BJ (cell line): ENCODE measurements at places on chromosomes 5 and 9.

DNA sequence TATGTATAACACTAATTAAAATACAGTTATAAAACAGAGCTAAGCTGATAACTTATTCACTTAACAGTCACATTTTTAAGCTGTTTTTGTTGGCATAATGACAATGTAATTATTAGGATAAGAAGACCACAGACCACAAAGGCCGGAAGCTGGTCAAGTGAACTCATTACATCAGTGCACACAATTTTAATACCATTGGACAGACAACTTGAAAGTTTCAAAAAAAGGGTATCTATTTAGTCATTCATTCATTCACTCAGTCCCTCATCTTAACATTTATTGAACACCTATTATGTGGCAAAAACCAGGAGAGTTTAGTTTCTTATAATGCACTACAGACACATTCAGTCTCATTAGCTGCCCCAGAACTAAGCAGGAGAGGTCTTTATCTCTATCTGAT lies 11.6 kb downstream of the ERP44 start:
- no peak for DNase-seq

GRCh38 chr5:171945066-171945465 lies 61.4 kb downstream of the FBXW11 start:
- DNase-seq, result no peak

DNA sequence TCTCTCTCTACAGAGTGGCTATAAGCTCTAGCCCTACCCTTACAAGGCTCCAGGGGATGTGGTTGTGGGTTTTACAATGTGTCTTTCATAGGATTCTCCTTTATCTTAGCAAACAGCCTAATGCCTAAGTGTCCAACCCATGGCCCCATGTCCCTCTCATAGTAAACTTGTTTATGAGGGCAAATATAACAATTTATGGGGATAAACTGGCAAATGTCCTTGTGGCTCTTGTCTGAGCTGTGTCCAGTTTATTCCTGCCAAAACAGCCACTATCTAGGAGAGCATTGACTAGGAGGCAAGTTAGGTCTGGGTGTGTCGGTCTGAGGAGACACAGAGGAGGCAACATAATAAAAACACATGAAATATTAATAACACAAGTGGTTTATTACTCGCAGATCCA lies 335.1 kb downstream of the IZUMO3 start:
- no peak for DNase-seq

- DNase-seq, result no peak
Measured at GRCh38 chr9:111078391-111079038, 40.2 kb upstream of the LPAR1 start.
